ENCODE measurements at places on chromosomes 3 and 15.

DNA sequence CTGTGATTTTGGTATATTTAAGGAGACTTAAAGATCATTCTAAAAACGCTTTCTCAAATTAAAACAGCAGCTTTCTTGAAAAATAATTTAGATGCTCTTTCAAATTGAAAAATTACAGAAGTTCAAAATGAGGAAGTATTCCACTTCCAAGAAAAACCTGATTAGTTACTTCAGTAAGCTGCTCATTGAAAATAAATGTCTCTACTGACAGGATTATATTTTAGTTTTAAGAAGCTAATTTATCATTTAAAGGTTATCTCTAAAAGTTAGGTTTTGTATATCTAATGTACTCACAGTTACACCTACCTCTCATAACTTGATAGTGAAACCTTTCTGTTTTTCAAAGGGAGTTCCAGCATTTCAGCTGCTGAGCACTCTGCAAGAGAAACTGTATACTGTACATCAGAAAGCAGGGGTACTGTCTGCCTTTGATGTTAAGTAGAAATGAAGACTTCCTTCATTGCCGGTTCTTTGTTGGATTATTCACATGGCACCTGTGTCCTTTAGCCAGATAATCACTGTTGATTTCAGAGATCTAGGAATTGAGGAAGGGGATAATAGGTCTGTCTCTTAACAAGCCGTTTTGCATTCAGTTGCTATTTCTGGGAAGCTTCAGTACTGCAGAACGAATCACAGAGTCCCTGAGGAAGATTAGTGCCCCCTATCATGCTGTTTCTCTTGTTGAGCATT, 161.6 kb downstream of the TCF12 start:
- DNase-seq, result no peak

GRCh38 chr3:33074217-33075067, 22.5 kb downstream of the GLB1 start:
- no peak for DNase-seq

- DNase-seq, result no peak
Measured at GRCh38 chr15:32030795-32031194, 480 bp downstream of the CHRNA7 start.

- DNase-seq, result no peak
Measured at GRCh38 chr3:35602395-35602936, 36.9 kb upstream of the ARPP21 start.

GRCh38 chr3:172096881-172097420, 57.6 kb downstream of the FNDC3B start:
- DNase-seq, result no peak

- DNase-seq, result no peak
Measured at GRCh38 chr3:128254967-128255366, 101.7 kb downstream of the EEFSEC start.

DNA sequence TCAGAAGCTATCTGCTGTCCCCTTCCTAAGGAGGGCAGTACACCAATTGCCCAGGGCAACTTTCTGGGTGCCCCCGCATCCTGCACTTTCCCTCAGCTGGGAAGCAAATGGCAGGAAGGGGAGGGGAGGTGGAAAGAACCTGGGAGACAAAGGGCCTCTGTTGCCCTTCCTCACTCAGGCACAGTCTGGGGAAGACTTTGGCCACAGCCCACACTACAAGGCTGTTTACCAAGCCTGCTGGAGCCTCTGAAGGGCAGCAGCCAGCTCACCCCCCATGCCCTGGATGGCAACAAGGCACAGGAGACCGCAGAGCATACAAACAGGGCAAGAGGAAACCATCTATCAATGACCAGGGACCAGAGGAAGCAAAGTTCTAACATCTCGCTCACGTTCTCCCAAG, 42.4 kb downstream of the ARRDC4 start:
- no peak for DNase-seq

- DNase-seq, result no peak
Measured at GRCh38 chr15:70045045-70045444, 52.7 kb downstream of the TLE3 start.

Measured in NCI-H510A (cell line).